CD4-positive, alpha-beta T cell treated with Interleukin-17A for 1 hour (primary cell): ENCODE measurements at places on chromosomes 6 and 20.
A peak's percentile ranks its signal among the peaks of the same experiment; 100 is the strongest.

- DNase-seq, result no peak
Observed at GRCh38 chr6:130600880-130601341, 226.3 kb upstream of the SMLR1 start.

GRCh38 chr6:3455147-3455568, 1.7 kb downstream of the SLC22A23 start:
- DNase-seq, result peak; percentile 55

GRCh38 chr6:159056432-159056831, 11.6 kb upstream of the TAGAP start:
- no peak for DNase-seq

- DNase-seq, result no peak
Observed at GRCh38 chr6:117795234-117795633, 111.8 kb upstream of the SLC35F1 start.
